ENCODE measurements at places on chromosomes 5 and 9.

DNA sequence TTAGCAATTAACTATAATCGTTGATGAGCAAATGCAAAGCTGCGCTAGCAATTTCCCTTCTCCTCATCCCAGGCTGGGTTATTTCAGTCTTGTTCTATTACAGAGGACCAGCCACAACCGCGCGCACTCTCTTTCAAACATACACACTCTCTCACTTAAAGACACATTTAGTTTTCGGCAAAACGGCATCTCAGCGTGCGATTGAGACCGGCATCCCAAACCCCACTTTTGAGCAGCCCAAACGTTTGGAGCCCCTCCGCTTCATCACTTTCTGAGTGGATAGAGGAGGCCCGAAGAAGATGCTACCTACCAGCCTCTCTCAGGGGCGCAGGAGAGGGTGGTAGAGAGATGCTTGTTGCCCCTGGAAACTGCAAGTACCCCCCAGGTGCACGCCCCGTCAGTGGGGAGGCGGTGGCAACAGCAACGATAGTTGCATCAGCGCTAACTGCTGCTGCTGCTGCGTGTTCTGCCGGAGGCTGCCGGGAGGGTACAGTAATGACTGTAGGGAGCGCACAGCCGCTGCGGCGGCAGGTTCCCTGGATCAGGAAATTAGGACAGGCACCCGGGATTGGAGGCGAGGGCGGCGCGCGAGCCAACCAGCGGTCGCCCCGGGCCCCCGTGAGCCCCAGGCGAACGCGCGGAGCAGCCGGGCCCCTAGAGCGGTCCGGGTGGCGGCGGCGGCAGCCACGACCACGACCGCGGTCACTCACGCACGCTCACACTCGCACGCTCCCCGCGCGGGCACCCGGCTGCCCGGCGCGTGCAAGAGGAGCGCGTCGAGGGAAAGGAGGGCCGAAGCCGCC lies 467 bp upstream of the VLDLR start:
- H3K27ac ChIP-seq, result no peak overlapping the region
- H3K36me3 ChIP-seq, result no peaks in the 10 kb centered on the region
- H3K27me3 ChIP-seq, result no peaks in the 10 kb centered on the region

DNA sequence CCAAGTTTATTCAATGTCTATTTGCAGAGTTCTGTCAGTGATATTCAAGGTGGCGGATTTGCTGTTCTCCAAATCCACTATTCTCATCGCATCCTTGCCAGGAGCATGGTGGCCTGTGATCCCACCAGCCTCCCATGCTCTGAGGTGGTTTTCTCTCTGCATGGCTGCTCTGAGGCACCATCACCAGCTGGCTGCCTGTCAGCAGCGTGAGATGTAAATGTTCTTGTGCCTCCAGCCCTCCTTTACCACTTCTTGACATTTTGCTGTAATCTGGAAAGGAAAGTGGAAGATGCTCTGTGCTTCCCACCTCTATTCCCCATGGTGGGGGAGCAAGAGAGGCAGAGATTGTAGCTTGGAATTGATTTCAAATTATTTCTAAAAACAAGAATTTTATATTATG lies 293.6 kb upstream of the SLC24A2 start:
- no peak for DNase-seq
- H3K27ac ChIP-seq, result no peak overlapping the region
- H3K36me3 ChIP-seq, result no peaks in the 10 kb centered on the region

DNA sequence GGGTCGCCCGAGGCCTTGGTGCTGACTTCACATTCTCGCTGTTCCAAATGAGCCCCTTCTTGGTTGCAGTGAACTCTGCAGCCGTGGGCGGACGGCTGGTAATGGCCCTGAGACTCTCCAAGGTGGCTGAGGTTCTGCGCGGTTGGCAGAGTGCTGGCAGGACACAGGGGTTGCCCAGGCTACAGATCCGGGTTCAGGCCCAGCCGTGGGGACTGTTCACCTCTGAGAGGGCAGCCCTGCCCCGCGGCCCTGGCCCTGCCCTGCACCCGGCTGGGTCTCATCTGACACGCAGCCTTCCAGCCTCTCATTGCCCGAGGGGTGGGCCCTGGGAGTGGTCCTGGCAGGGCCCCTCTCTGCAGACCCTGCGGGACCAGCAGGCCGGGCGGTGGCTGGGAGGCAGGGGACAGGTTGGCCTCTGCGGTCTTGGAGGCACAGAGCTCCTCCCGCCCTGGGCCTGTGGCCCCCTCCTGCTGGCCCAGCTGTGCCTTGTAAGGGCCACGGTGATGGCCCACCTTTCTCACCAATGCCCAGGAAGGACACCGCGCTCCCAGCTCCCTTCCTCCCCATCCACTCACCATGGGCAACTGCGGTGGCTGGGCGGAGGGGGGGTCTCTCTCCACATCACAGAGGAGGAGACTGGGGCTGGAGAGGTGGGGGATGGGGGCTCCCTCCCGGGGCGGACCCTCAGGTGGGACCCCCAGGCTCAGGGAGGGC lies 51.6 kb downstream of the AHRR start:
- H3K27ac ChIP-seq, result no peak overlapping the region
- H3K4me1 ChIP-seq, result no peaks in the 10 kb centered on the region
- H3K4me3 ChIP-seq, result peak overlapping the region; percentile 25
- DNase-seq, result no peak

DNA sequence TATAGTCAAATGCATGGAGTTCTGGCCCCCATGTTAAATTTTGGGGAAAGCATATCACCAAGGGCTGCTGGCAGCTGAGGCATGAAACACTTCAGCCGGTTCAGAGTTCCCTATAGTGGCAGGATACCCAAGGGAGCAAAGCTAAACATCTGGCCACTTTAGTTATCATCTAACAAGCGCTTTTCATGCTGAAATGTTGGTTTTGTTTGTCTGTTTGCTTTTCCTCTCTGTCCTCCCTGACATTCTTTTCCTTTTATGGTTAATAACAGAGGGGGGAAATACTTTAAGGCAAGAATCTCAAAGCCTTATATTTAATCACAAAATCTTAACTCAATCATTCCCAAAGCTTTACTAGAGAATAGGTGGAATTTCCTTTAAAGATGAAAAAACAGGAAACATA lies 11.9 kb downstream of the APBA1 start:
- DNase-seq, result no peak
- no peaks in the 10 kb centered on the region for H3K4me1 ChIP-seq
- H3K36me3 ChIP-seq, result no peaks in the 10 kb centered on the region

DNA sequence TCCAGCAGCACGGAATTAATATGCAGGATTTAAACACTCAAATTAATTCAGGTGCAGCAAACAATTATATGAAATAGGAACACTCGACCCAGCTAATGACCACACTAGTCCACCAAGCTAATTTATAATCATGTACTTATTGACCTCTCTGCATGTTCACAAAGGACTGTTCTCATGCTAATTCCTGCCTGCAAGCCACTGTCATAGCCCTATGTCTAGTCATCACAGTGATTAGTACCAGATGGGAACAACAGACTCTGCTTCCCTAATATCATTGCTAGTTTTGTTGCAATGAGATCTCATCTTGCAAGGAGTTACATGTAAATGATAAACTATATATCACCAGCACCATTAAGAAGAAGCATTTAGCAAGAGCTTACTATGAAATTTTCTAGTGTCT lies 553.0 kb upstream of the GRAMD2B start:
- no peak overlapping the region for H3K27ac ChIP-seq
- no peaks in the 10 kb centered on the region for H3K27me3 ChIP-seq
- DNase-seq, result no peak
- H3K4me1 ChIP-seq, result no peaks in the 10 kb centered on the region

DNA sequence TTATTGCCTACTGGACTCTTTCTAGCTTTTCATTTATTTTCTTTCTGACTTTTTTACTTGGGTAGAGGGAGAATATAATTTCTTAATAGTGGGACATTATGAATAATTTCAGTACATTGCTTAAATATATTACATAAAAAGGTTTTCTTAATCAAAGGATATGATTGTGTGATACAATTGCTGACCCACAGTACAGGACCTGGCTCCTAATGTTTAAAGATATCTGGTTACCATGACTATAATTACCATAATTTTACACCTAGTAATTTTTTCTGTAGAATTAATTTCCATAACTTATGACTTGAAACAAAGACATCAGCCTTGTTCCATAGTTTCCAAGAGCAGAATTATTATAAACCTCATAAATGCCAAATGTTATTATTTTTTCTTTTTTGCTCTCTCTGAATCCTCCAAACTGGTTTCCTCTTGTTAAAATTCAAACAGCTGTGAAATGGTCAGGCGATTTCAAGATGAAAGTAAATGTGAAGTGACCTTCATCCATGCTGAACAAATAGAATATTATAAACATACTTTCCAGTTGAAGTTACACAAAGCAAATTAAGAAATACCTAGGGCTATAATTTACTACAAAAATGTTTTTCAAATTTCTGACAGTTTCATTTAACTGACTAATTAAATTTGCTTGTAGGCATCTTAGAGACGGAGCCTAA lies 301.2 kb upstream of the TYRP1 start:
- DNase-seq, result no peak
- no peaks in the 10 kb centered on the region for H3K27me3 ChIP-seq
- H3K4me1 ChIP-seq, result no peaks in the 10 kb centered on the region
- H3K4me3 ChIP-seq, result no peak overlapping the region
- H3K36me3 ChIP-seq, result no peaks in the 10 kb centered on the region

GRCh38 chr9:121589986-121590385 lies 61.4 kb upstream of the DAB2IP start:
- no peaks in the 10 kb centered on the region for H3K4me1 ChIP-seq
- H3K27me3 ChIP-seq, result no peaks in the 10 kb centered on the region
- H3K36me3 ChIP-seq, result no peaks in the 10 kb centered on the region
- no peak overlapping the region for H3K27ac ChIP-seq
- H3K4me3 ChIP-seq, result no peak overlapping the region
- DNase-seq, result no peak

DNA sequence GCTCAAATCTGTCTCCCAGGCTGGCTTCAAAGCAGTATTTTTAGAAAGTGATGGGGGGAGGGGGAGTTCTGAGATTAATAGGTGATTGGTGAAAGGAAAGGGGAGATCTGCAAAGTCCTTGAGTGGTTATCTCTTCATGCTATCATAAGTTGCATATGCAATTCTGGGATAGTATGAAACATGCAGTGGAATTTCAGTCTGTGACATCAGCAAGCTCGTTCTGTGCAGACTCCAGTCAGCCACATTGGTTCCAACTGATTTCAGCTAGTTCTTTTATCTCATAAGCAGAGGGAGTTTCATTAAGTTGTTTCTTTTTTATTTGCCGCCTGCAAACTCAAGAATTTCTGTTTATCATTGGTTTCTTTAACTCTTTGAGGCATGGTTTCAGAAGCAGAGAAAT lies 180.5 kb upstream of the SH3GL2 start:
- no peak for DNase-seq
- no peaks in the 10 kb centered on the region for H3K36me3 ChIP-seq
- no peaks in the 10 kb centered on the region for H3K27me3 ChIP-seq
- H3K4me3 ChIP-seq, result no peak overlapping the region
- peaks cover 5% of the 10 kb centered on the region for H3K4me1 ChIP-seq

GRCh38 chr5:14257995-14258403 lies 114.9 kb downstream of the TRIO start:
- no peak for DNase-seq
- no peaks in the 10 kb centered on the region for H3K27me3 ChIP-seq
- H3K4me1 ChIP-seq, result peaks cover 24% of the 10 kb centered on the region
- H3K36me3 ChIP-seq, result no peaks in the 10 kb centered on the region

GRCh38 chr5:104965006-104965405 lies 1402.4 kb upstream of the NUDT12 start:
- no peaks in the 10 kb centered on the region for H3K4me1 ChIP-seq
- H3K27ac ChIP-seq, result no peak overlapping the region
- H3K27me3 ChIP-seq, result no peaks in the 10 kb centered on the region
- no peak overlapping the region for H3K4me3 ChIP-seq
- DNase-seq, result no peak

GRCh38 chr5:54872810-54873209 lies 112.6 kb downstream of the ESM1 start:
- no peaks in the 10 kb centered on the region for H3K27me3 ChIP-seq
- no peak overlapping the region for H3K27ac ChIP-seq
- no peak for DNase-seq
- H3K36me3 ChIP-seq, result no peaks in the 10 kb centered on the region
- H3K4me3 ChIP-seq, result no peak overlapping the region

- no peak overlapping the region for H3K4me3 ChIP-seq
- no peak for DNase-seq
- H3K27ac ChIP-seq, result no peak overlapping the region
These were observed 378.2 kb upstream of the GRAMD2B start for GRCh38 chr5:126044931-126045565.

DNA sequence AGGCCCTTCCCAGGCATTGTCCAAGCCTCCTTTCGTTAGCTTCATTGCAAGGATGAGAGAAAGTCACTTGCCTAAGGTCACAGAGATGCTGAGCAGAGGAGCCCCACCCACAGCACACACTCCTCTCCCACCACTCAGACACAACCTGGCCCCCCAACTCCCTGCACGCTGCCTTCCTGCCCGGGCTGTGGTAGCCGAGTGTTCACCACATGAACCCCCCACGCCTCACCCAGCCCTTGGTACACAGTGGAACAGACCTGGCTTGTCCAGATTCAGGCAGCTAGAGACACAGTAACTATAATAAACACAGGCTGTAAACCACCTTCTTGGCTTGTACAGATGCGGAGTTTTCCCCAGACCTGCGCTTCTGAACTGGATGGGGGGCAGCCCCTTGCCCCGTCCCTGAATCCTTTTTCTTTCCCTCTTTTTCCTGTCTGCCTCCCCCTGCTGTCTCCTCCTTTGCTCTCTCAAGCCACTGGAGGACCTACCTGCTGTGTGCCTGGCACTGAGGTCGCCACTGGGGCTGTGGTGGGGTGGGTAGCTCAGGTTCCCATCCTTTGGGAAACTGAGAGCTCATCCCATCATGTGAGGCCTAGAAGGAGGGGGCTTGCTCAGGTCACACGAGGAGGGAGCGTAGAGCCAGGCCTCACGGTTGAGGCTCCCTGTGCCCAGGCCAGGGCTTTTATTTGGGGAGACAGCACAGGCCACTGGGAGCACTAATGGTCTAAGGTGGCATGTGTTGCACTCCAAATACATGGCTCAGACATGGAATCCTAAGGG lies 55.7 kb upstream of the SYNPO start:
- no peaks in the 10 kb centered on the region for H3K4me1 ChIP-seq
- no peak overlapping the region for H3K27ac ChIP-seq
- no peak overlapping the region for H3K4me3 ChIP-seq
- H3K36me3 ChIP-seq, result no peaks in the 10 kb centered on the region
- DNase-seq, result no peak

- peaks cover 1% of the 10 kb centered on the region for H3K4me1 ChIP-seq
- H3K27ac ChIP-seq, result no peak overlapping the region
- DNase-seq, result no peak
- H3K4me3 ChIP-seq, result no peak overlapping the region
These were observed 29.7 kb upstream of the BASP1 start for GRCh38 chr5:17187786-17188170.

DNA sequence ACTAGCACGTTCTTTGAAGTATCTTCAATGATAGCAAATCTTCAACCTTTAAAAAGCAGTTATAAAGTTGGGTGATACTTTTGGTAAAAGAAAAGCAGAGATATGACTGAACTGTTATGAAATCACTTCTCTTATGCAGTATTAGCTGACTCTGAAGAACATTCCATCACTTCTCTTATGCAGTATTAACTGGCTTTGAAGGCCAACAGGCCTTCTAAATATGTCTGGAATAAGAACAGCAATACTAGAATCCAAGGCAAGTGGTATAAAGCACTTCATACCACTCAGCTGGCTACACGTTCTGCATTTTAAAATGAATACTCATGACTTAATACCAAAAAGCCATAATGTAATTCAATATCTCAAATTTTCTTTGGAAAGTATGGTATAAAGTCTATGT lies 17.3 kb downstream of the SKIC3 start:
- DNase-seq, result no peak
- H3K36me3 ChIP-seq, result no peaks in the 10 kb centered on the region
- no peak overlapping the region for H3K4me3 ChIP-seq
